Right ventricle myocardium inferior (tissue), 1 donor: ENCODE measurements at places on chromosomes 16 and 17. TPM values are rescaled to one million over a fixed set of nuclear protein-coding genes. Genes with fewer than 3 reads are reported as not detected.
A peak's percentile ranks its signal among the peaks of the same experiment; 100 is the strongest.

DNA sequence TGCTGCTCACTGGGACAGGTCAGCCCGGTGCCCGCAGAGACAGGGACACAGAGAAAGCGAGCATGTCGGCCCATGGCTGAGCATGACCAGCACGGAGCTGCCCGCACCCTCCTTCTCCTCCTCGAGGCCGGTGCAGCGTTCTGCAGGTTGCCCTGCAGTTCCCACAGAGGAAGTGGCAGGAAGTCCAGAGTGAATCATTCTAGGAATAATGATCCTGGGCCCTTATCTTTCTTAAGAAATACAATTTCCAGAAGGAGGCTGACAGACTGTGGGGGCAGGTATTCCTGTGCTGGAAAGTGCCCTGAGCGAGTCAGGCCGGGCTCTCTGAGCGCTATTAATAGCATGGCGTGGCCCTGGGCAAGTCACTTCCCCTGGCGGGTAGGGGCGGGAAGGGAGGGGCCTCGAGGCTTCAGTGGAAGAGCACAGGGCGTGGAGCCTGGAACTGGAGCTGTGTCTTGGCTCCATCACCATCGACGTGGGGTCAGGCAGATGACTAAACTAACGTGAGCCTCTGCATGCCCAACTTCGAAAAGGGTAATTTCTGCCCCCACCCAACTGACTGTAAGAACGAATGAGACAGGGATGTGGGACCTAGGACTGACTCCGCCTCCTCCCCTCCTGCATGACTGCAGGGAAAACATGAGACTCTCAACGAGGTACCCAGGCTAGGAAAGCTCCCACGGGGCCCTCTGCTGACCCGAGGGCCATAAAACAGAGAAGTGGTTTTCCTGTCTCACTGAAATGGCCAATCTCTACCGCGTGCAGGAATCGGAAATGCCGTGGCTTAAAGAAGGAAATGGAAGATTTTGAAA is 9.8 kb downstream of the TMEM204 start:
- DNase-seq, result peak; percentile 88

DNA sequence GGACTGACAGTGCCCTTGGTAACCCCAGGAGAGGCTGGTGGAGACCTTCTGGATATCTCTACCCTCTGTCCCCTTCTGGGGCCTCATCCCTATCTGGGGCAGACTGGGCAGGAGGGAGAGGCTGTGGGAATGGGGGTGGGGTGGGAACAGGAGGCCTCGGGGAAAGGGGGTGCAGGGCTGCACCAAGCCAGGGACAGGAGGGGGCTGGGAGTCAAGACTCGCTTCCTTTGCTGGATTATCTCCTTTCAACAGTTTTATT is 24.8 kb downstream of the G6PC3 start:
- DNase-seq, result no peak

- DNase-seq, result no peak
These were observed 78.7 kb downstream of the CRISPLD2 start for GRCh38 chr16:84898447-84898846.

- DNase-seq, result peak; percentile 41
These were observed 96.3 kb upstream of the ZNF750 start for GRCh38 chr17:82935966-82936767.

The MMP28 gene
- 2.3 TPM for total RNA-seq

The OTOA gene
- total RNA-seq, result not detected

The TNFRSF17 gene
- not detected for total RNA-seq

The MYCBPAP gene
- total RNA-seq, result 0.81 TPM
